NCI-H226 (cell line): ENCODE measurements at places on chromosomes 11 and 22.

DNA sequence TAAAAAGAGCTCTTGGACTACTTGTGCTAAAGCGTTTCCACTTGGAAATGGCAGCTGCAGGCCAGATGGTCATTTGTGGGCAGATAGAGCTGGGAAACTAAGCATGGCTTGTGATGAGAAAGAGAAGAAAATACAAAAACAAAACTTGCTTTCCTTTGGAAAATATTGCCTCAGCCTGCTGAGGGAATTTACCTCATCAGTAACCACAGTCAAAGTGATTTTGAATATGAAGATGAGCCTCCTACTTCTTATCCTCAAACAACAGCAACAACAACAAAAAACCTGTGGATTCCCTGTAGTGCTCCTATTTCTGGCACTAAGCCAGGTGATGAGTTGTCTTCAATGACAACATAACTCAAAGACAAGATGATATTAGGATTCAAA, 62.7 kb upstream of the FIBIN start:
- no peak for DNase-seq

- DNase-seq: no peak
Observed at GRCh38 chr11:6833356-6833755, 12.1 kb upstream of the OR10A5 start.

DNA sequence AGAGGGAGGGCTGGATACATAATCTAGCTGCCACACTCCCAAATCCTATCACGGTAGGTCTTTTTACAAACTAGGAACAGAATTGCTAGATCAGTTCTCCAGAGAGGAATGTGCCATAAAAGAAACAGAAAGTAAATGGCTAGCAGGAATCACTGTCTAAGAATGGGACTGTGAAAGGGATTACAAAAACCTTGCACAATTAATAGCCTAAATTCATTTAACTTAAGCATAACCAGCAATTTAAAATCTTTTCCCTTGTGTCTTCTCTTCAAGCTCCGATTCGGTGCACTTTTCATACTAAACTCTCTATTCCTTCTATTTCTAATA, 35.2 kb downstream of the APOL5 start:
- no peak for DNase-seq

GRCh38 chr11:44313761-44314489, 4.0 kb upstream of the ALX4 start:
- peak; percentile 27 for DNase-seq

DNA sequence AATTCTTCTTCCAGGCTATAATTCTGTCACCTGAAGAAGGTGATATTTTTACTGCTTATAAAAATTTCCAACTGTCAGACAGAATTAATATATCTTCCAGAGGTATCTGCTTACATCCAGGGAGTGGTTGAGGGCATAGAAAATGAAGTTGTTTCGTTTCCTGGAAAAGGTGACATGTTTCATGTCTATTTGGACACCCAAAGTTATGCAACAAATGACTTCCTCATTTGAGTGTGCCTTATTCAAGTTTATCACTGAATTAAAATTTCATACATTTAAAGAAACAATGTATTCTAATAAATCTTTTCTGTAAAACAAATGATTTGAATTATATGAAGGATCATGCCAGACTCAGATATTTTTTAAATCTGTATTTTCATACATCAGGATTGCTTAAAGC, 8.5 kb upstream of the GRAMD1B start:
- no peak for DNase-seq
